ENCODE measurements at places on chromosomes 1 and 21.

GRCh38 chr1:117925981-117926380 is 3.4 kb downstream of the GDAP2 start:
- no peak for DNase-seq

DNA sequence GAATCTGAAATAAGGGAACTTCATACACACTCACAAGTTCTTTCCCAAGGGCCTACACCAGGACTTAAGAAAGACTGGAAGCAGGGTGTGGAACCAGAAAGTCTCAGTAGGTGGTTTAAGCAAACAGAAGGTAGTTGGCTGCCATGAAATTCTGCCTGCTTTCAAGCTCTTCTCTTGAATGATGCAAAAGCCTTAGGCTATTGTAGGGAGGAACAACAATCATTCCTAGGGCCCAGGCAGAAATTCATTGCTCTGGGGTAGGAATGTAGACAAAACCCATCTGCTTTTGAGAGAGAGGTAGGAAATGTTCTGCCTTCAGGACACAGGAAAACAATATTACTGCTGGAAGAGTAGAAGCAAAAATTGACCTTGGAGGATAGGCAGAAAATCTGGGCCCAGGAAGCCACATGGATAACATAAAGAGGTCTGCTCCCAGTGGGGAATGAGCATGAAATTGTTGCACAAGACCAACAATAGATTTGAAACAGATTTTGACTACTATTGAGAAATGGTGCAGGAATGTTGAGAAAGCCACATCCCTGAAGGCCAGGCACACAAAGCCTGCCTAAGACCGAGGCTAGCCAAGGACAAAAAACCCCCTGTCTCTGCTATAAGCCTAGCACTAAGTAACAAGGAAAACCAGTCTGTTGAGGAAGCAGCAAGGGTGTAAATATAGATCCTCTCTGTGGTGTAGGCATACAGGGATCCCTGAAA is 22.7 kb upstream of the SFT2D2 start:
- no peak for DNase-seq

DNA sequence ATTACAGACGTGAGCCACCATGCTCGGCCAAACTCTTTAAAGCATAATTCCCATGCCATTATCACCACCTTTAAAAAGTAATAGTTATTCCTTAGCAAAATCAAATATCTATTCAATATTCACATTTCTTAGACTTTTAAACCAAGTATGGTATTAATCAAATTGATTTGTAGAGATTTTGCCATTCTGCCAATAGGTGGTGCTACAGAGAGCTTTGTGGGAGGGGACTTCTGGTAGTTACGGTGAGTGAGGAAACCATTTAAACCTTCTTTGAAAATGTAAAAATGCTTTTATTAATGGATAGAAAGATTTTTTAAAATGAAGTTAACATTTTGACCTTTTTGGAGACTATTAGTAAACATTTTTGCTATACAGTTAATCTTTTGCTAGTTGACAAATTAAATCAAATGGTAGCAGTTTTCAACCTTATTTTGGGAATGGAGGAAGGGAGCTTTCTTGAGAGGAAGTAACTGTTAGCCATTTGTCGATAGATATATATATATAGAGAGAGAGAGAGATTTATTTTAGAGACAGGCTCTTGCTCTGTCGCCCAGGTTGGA is 19.3 kb downstream of the IARS2 start:
- DNase-seq: no peak

- DNase-seq: no peak
Observed at GRCh38 chr1:160260406-160261382, 1.7 kb downstream of the DCAF8 start.

- no peak for DNase-seq
Observed at GRCh38 chr1:55262822-55263221, 47.7 kb upstream of the USP24 start.

- no peak for DNase-seq
Observed at GRCh38 chr1:10189659-10190058, 20.7 kb upstream of the KIF1B start.

GRCh38 chr1:185608177-185608576 is 126.0 kb upstream of the HMCN1 start:
- no peak for DNase-seq

DNA sequence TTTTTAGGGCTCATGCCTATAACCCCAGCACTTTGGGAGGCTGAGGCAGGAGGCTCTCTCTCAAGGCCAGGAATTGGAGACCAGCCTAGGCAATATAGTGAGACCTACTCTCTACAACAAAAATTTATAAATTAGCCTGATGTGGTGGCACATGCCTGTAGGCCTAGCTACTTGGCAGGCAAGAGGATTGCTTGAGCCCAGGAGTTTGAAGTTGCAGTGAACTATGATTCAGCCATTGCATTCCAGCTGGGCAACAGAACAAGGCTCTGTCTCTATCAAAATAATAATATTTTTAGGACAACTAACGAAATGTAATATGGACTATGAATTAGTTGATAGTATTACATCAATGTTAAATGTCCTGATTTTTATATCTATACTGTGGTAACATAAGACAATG is 68.8 kb upstream of the ARID1A start:
- DNase-seq: no peak

Data from occipital lobe (tissue), 3 donors.